HuH-7 (cell line): ENCODE measurements at places on chromosomes 6 and 20.

- DNase-seq, result peak; percentile 63
Measured at GRCh38 chr6:7580927-7581618, 8.9 kb upstream of the SNRNP48 start.

DNA sequence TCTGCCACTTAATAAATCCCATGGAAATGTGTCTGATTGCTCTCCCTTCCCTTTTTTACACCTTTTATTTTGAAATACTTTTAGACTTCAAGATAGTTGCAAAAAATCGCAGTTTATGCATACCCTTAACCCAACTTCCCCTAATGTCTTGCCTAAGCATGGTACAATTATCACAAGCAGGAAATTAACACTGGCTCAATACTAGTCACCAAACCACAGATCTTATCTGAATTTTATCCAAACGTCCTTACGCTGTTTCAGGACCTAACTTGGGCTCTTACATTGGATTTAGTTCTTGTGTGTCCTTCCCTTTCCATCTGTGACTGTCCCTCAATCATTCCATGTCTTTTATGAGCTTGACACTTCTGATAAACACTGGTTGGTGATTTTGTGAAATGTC, 146.3 kb downstream of the ZNF217 start:
- DNase-seq, result no peak

DNA sequence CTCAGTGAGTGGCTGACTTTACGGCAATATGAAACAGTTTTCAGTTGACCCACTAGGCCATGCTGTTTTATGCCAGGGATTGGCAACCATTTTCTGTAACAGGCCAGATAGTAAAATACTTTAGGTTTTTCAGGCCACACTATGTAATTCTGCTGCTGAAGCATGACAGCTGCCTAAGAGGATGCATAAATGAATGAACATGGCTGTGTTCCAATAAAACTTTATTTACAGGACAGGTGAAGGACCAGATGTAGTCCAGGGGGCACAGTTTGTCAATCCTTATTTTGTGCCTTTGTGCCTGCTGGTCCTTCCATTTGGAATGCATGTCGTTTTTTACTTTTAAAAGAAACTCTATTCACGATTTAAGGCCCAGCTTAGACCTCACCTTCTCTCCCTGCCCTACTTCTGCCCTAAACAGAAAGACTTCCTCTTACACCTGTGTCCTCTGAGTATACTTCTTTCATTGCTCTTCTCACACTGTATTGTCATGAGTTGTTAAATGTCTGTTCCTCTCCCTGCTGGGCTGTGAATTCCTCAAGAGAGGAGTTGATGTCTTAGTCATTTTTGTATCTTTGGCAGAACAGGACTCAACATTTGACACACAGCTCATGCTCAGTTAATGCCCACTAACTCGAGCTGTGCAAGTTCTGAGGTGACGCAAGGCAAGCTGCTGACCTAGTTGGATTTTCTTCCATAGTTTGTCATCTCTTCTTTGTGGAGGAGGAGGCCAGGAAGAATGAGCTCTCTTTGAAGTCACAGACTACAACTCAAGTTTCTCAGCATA, 90.1 kb upstream of the MAP7 start:
- no peak for DNase-seq

GRCh38 chr6:52523378-52524142, 53.3 kb downstream of the TRAM2 start:
- DNase-seq, result no peak

- DNase-seq, result no peak
Measured at GRCh38 chr6:1856381-1856780, 246.7 kb downstream of the FOXC1 start.
